NCI-H1694 (cell line): ENCODE measurements at places on chromosomes 5 and 9.

- DNase-seq: no peak
Observed at GRCh38 chr5:113939988-113940387, 421.9 kb upstream of the KCNN2 start.

DNA sequence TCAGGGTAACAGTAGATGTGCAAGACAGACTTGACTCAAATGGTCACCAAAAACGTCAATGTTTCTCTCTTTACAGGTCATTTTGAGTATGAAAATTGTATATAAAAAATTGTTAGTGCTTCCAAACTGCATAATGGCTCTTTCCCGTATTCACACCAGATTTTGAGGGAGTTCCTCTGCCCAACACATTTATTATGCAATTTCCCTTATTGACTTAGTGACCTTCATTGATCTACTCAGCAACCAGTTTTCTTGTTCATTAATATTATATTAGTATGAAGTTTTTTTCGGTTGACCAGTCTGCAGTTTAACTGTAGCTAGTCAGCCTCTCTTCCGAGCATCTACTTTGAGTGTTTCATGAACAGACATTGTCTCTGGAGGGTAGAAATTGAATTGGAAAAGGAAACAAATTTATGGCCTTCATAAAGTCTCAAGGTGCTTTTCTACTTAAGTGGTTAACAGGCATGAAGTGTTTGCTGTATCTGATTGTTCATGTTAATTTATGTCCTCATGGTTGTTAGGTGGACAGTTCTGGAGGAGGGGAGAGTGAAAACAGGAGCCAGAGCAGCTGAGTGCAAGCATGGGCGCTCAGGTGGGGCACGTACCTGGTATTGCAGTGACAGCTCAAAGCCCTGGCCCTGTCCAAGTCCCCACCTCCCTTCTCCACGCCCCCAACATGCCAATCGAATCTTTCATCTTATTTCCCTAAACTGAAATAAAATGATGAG lies 240.2 kb downstream of the RFK start:
- no peak for DNase-seq

DNA sequence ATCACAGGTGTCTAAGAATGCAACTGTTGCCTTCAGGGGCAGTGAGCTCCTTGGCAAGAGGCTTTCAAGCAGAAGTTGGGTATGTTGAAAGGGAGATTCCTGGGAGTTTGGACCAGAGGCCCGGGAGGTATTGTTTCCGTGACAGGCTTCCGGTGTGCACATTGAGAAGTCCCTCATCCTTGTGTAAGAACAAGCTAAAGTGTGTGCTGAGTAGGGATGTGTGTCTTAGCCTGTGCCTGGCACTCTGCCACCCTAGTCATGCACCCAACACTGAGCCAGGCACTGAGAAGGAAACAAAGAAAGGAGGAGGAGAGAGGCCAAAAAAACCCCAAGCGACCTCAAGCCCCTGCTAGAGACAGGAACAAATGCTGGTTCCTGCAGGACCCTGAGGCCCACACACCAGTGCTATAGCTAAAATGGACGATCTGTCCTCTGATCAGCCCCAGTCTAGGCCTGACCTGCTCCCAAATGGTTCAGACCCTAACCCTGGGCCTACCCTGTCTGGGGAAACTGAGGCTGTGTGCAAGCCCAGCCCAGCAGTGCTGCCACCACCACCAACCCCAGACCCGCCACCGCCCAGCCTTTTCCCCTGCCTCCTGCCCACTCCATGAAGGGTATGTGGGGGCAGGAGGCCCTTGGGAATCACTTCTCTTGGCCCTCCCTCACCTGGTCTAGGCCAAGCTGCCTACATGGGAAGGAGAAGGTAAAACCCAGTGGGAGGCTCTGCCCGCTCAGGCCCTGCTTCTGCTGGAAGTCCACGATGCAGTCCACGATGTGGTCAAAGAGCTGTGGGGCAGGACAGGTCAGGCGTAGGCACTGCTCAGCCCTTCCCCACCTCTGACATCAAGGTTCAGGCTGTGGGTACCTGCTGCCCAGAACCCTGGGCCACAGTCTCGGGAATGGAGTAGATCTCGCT lies 12.6 kb downstream of the HK3 start:
- DNase-seq: no peak

- DNase-seq: no peak
Observed at GRCh38 chr9:95645992-95646391, 129.2 kb upstream of the PTCH1 start.

GRCh38 chr5:171505473-171506043 lies 86.1 kb downstream of the FGF18 start:
- DNase-seq: no peak

- DNase-seq: no peak
Observed at GRCh38 chr5:175351126-175351525, 92.9 kb downstream of the DRD1 start.

DNA sequence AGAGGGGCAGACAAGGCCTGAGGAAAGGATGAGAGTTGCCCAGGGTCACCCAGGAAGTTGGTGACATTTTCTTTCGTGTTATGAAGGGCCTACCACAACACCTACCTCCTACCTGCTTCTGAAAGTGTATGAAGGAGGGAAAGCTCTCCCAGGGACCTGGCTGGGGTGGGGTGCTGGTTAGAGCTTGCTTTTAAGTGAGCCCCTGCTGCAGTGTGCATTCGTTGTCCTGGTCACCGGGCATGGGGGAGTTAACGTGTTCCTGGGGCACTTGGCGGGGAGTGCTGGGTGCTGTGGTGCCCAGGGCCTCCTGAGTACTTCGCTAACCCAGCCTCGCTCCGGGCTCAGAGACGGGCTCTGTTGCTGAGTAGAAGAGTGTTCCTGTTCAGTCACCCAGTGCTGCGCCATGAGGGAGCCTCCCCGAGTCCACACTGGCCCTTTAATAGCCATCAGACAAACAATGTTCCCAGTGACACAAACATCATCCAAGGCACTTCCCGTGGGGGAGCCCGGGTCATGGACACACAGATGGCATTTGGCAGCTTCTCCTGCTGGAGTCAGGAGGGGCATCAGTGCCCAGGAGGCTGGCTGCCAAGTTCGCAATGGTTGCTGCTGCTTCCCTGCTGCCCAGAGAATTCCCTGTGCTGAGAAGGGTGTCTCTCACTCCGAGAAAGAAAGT lies 85.7 kb downstream of the AMBP start:
- peak; percentile 44 for DNase-seq

GRCh38 chr5:109125755-109126429 lies 283.9 kb downstream of the PJA2 start:
- DNase-seq: no peak

- DNase-seq: no peak
Observed at GRCh38 chr5:148659641-148660345, 5.5 kb upstream of the HTR4 start.

- DNase-seq: no peak
Observed at GRCh38 chr9:94894094-94894699, 167.7 kb downstream of the AOPEP start.

GRCh38 chr5:140261403-140262171 lies 41.3 kb downstream of the PFDN1 start:
- DNase-seq: no peak

GRCh38 chr5:154610321-154611154 lies 132.5 kb upstream of the HAND1 start:
- DNase-seq: peak; percentile 37

DNA sequence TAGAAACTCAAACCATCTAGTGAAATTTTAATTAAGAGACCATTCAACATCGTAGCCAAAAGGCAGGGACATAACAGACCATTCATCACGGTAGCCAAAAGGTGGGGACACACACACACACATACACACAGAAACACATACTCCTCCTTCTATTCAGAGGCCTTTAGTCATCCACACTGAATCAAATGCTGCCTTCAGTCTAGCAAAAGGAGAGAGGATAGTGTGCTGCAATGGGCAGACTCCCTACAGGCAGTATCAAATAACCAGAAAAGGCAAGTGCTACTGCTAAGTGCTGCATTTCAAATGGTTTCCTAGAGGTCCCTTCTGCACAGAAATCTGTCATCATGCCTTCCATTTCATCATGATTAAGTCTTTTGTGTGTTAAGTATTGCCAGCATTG lies 303.9 kb downstream of the TRIM32 start:
- no peak for DNase-seq

DNA sequence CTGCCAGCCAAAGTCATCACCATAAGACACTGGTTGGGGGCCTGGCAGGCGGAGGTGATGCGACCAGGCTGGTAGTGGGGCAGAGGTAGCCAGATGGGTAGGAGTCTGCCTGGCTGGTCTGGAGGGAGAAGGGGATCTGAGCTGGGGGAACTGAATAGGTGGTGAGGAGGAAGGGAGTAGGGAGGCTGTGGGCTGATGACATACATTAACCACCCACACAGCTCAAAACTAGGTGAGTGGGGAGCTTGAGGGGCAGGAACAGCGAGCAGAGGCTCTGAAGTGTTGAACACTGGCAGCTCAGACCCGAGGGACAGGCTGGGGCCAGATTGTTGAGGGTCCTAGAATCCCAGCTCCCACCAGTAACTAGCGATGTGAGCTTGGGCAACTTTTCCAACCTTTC lies 81.0 kb downstream of the DAB2IP start:
- no peak for DNase-seq

- DNase-seq: no peak
Observed at GRCh38 chr9:136855461-136856078, 3.4 kb downstream of the MAMDC4 start.

DNA sequence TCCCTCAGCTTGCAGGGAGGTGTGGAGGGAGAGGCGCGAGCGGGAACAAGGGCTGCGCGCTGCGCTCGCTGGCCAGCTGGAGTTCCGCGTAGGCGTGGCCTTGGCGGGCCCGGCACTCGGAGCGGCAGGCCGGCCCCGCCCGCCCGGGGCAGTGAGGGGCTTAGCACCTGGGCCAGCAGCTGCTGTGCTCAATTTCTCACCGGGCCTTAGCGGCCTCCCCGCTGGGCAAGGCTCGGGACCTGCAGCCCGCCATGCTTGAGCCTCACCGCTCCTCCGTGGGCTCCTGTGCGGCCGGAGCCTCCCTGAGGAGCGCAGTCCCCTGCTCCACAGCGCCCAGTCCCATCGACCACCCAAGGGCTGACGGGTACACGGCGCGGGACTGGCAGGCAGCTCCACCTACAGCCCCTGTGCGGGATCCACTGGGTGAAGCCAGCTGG lies 1516.4 kb downstream of the EFNA5 start:
- no peak for DNase-seq

- peak; percentile 4 for DNase-seq
Observed at GRCh38 chr5:53890490-53890889, 330.1 kb downstream of the NDUFS4 start.

- DNase-seq: no peak
Observed at GRCh38 chr5:139795074-139796001, at the start of gene PSD2. PSD2 (plus strand) TSS chr5:139795808; CDS start chr5:139809441, 13,633 bp downstream.

DNA sequence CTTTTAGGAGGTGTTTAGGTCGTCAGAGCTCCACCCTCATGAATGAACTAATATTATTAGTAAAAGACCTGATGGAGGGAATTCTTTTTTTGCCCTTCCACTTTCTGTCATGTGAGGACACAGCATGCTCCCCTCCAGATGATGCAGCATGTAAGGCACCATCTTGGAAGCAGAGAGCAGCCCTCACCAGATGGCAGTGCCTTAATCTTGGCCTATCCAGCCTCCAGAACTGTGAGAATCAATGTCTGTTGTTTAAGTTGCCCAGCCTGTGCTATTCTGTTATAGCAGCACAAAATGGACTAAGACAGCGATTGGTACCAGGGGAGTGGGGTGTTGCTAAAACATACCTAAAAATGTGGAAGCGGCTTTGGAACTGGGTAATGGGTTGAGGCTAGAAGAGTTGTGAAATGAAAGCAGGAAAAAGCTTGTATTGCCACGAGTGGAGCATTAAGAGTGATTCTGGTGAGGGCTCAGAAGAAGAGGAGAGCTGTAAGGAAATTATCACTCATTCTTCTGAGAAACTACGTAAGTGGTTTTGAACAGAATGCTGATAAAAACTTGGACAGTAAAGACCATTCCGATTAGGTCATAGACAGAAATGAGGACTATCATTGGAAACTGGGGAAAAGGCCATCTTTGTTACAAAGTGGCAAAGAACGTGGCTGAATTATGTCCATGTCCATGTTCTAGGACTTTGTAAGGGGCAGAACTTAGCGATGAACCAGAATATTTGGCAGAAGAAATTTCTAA lies 28.6 kb downstream of the PTPDC1 start:
- DNase-seq: no peak

DNA sequence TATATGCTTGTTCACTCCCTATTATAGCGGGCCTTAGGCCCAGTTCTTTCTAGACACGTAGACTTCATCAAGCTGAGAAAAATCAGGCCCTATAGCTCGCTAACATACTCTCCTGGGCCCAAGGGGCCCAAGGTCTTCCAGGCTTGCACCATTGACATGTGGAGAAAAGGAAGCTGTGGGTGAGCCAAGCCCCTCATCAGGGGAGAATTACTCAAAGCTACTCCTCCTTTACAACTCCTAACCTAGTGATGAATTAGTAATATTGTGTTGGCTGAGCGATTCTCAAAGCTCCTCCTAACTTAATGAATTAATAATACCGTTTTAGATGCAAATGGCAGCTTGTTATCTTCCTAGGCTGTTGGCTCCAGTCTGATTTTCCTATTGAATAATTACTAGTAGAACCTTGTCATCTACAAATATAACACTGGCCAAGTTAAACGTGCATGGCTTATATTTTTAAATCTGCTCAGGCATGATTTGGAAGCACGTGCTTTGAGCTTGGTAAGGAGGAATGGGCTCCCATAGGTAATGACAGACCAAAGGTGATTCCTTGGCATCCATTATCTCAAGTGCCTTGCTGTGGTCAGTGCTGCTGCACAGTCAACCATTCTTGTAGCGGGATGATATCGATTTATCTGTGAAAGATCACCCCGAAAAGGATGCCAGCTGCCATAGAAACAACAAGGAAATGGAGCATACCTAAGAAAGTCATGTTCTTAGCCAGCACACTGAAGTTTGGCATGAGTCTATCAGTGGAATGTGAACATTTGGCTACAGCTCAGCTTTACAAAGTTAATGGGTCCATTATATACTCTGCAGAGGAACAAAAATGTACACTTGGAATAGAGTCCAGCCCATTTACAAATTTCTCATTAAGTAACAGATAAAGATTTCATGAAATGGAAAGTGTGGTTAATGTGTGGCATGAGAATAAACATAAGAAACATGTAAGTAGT lies 23.8 kb downstream of the LVRN start:
- no peak for DNase-seq

- no peak for DNase-seq
Observed at GRCh38 chr9:110278080-110278707, 21.9 kb upstream of the TXN start.
